ENCODE measurements at places on chromosomes 3 and 15.

GRCh38 chr3:140974900-140975299, 33.3 kb downstream of the SLC25A36 start:
- no peak for DNase-seq

DNA sequence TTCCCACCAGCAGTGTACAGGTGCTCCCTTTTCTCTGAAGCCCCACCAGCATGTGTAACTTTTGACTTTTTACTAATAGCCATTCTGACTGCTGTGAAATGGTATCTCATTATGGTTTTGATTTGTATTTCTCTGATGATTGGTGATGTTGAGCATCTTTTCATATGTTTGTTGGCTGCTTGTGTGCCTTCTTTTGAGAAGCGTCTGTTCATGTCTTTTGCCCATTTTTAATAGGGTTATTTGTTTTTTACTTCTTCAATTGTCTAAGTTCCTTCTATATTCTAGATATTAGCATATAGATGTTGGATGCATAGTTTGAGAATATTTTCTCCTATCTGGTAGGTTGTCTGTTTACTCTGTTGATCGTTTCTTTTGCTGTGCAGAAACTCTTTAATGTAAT, 14.6 kb downstream of the ACTC1 start:
- no peak for DNase-seq

DNA sequence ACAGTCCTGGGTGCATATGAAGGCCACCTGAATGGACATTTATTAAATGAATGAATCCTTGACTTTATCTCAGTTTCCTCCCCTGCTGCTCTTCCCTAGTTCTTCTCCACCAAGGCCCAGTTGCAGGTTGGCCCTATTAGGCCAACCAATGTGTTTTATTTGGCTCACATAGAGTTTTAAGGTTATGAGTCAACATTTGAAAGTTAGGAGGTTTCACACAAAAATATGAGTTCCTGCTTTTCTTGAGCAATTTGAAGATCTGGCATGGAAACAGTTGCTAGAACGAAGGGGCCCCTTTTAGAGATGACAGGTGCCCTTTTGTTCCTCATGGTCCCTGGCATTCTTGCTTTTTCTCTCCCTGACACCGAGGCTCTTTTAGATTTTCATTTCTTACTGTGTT, 83.0 kb upstream of the PDZRN3 start:
- no peak for DNase-seq

DNA sequence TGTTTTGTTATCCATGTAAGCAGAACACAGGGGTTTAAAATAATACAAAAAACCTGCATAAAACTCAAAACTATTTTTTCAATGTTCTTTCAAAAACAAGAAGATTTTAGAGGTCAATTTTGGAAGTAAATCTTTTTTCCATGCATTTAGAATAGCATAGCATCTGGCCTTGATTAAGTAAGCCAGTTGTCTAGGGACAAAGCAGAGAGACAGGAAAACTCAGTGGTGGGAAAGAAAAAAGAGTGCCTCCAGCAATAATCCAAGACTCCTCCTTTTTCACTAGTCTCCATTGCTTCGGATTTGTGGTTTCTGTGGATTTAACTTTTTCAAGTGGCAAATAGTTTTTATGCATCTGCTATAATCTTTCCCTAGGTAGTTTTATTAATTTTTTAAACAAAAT, 88.9 kb downstream of the SUCNR1 start:
- no peak for DNase-seq

GRCh38 chr15:77738441-77739302, 106.0 kb upstream of the LINGO1 start:
- no peak for DNase-seq

DNA sequence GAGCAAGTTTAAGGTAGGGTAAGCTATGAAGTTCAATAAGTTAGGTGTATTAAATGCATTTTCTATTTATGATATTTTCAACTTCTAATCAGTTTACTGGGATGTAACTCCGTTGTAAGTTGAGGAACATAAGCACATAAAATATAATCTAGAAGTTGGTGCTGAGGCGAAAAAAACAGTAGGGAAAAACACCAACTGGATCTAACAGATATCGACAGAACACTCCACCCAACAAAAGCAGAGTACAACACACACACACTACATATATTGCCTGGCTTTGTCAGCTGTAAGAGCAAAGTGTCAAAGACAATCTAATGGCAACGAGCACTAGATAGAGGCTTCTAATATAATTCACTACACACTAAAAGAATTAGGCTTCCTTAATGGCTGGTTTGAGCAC, 8.4 kb downstream of the PIK3R4 start:
- DNase-seq = no peak

DNA sequence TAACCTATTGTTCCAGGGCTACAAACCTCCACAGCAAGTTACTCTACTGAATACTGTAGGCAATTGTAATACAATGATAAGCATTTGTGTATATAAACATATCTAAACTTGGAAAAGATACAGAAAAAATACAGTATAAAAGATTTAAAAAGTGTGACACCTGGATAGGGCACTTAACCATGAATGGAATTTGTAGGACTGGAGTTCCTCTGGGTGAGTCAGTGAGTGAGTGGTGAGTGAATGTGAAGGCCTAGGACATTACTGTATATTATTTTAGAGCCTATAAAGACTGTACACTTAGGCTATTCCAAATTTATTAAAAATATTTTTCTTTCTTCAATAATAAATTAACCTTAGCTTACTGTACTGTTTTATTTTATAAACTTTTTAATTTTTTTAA, 38.4 kb upstream of the SLC25A36 start:
- DNase-seq = no peak

- DNase-seq = no peak
These were observed 42.9 kb downstream of the PLCH1 start for GRCh38 chr3:155701882-155702465.

DNA sequence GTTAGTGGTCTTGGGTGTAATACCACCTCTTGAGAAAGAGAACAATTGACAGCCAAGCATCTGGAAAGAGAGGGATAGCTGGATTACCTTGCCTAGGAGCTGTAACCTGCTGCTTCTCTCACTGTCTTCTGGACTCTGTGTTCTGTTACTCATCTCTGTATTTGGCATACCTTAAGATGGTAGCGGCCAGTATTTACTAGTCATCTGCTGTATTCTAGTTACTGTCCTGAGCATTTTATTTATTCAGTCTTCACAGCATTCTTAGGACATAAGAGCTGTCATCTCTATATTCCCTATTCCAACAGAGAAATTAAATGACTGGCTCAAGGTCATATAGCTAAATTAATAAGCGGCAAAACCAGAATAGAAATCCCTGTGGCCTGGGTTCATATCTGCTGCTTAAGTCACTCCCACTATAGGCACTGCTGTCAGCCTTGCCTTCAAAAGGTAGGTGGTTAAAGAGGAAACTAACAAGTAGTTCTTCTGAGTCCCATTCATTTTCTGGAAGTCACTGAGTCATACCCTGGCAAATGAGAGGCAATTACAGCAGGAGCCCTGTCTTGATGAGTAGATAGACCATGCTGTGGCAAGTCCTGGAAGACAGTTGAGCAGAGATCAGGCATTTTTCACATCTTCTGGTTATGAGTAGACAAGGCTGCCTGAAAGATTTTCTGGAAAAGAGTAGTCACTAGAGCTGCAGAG, 68.2 kb downstream of the RAB7A start:
- DNase-seq = no peak

DNA sequence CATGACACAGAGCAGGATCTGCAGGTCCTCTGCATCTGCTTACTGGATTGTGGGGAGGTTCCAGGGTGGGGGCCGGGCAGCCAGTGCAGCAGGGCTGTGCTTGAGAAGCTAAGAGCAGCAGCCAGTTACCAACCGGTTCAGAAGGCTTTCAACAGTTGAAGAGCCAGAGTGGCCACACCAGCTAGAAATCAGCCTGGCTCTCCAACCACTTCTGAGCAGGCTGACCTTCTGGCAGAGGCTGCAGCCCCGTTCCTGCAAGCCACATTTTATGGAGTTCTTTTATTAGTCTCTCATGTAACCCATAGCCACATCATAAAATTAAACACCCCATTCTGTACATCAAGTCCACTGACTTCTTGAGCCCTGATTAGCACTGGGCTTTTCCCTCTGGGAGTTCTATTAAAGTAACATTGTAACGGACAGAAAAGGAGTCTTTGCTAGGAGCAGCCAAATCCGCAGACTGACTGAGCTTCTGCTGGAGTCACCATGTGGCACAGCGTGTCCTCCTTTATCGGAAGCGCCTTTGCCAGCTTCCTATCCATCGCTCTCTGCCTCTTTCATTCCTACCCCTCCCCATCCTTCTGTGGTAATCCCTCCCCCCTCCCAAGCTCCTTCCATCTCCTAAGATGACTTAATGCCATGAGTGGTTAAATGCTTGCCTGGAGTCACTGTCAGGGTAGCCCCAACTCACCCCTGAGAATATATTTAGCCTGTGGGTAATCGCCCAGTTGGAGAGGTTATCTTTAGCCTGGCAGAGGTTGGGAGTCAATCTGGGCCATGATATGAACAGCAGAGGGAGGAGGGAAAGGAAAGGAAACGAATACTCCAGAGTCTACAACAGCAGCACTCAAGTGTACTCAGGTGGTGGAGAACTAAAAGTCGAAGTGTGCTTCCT, 138.5 kb upstream of the HES1 start:
- DNase-seq = no peak

All from esophagus squamous epithelium (tissue), 5 donors.